ENCODE measurements at places on chromosomes 1 and 21.

- no peak for DNase-seq
Measured at GRCh38 chr1:18972531-18972930, 16.1 kb upstream of the IFFO2 start.

DNA sequence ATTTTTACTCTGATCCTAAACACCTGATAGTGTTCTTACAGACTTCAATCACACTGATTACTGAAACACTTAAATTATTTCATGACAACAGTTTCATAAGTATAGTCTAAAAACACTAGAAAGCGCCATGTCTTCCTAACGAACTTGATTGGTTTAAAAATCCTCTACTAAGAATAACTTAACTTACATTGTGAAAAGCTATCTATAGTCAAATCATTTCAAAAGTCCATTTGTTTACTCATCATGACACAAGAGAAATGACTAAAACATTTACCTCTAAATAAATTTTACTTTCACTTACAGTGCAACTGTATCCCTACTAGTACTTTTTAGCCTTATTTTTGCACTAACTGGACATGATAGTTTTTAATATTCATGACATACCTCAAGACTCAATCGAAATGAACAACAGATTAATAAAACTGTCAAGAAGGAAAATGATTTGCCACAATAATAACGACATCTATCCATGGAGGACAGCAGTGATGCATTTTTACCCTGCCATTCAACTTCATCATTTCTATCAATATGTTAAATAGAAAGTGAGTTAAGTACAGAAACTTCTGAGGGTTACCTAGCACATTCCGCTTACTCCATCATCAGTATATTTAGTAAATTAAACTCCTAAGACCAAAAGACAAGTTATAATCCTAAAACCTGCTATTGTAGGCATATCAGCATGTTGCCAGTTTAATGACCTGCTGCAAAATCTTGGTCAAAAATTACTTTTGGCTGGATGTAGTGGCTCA lies 38.4 kb downstream of the AHCTF1 start:
- no peak for DNase-seq

DNA sequence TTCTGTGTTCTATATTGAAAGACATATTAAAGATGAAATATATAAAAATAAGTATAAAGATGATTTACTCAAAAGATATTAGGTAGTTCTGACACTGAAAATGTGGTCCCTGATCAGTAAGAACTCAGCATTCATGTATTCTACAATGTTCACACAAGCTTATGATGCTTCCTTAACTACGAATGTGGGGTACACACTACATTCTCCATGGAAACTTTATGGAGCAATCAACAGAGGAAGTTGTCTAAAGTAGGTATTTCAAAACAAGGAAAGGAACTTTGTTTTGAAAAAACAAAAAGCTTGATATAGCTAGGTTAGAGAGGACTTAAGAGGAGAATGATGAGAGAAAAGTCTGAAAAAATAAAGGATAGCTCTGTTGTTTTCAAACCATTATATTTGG lies 119.7 kb upstream of the RGS18 start:
- no peak for DNase-seq

DNA sequence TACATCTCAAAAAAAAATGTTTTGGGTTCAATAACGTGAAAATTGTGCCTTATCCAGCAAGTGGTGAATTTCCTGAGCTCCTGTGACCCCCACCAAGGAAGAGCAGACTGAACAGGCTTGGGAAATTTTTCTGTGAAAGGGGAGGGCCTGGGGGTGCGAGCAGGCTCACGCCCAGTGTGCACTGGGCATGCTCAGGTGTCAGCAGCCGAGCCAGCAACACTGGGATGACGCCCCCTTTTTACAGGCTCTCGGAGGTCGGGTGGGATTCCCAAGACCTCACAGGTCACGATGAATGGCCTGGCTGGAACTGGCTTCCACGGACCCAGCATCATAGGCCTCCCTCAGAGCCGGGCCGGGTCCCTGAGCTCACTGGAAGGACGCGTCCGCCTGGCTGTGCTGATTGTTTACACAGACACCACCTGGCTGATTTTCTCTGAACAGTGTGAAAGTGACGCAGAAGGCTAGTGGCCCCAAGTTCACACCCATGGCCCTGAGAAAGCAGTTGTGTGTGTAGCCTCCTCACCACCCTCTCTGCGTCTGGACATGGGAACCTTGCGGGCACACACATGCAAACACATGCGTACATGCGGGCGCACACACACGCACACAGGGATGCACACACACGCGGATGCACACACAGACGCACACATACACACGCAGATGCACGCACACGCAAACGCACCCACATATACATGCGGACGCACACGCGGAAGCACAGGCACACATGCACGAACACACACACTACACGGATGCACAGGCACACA lies 9.2 kb downstream of the CSTB start:
- DNase-seq: no peak

Data from breast epithelium (tissue), 4 donors.